Activated CD4-positive, alpha-beta T cell treated with anti-CD3 and anti-CD28 coated beads, Interleukin-10, Interleukin-2, amounts not matched to agents 100 ng/mL and 50 ng/mL, durations not matched to agents 16 hours and 8 hours (primary cell): ENCODE measurements at places on chromosomes 7 and 10.
A peak's percentile ranks its signal among the peaks of the same experiment; 100 is the strongest.

DNA sequence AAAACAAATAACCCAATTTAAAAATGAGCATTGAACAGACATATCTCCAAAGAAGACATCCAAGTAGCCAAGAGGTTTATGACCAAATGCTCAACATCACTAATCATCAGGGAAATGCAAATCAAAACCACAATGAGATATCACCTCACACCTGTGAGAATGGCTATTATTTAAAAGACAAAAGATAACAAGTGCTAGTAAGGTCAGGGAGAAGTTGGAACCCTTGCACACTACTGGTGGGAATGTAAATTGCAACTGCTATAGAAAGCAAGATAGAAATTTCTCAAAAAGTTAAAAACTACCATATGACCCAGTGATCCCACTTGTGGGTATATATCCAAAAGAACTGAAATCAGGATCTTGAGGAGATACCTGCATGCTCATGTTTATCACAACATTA is 49.5 kb downstream of the SGMS1 start:
- no peak for DNase-seq

GRCh38 chr7:4730971-4731370 is 44.5 kb upstream of the AP5Z1 start:
- DNase-seq: no peak

DNA sequence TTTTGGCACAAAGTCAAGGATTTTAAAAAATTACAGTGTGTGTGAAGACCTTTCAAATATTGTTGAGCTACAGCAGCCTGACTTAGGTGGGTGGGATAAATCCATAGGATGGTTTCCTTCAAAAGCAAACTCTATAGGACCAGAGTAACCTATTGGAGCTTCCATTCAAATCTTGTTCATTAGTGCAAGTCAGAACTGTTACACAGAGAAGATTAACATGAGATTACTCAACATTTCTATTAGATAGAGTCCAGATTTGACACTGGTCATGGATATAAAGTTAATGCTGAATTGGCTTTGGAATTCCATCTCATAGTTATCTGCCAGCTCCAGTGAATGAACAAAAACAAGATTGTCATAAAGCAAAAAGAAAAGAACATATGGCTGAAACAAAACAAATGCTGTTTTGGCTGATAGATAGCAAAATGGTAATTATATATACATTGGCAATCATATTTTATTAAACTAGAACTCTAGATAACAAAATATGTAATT is 129.6 kb upstream of the SEMA3A start:
- DNase-seq: no peak

DNA sequence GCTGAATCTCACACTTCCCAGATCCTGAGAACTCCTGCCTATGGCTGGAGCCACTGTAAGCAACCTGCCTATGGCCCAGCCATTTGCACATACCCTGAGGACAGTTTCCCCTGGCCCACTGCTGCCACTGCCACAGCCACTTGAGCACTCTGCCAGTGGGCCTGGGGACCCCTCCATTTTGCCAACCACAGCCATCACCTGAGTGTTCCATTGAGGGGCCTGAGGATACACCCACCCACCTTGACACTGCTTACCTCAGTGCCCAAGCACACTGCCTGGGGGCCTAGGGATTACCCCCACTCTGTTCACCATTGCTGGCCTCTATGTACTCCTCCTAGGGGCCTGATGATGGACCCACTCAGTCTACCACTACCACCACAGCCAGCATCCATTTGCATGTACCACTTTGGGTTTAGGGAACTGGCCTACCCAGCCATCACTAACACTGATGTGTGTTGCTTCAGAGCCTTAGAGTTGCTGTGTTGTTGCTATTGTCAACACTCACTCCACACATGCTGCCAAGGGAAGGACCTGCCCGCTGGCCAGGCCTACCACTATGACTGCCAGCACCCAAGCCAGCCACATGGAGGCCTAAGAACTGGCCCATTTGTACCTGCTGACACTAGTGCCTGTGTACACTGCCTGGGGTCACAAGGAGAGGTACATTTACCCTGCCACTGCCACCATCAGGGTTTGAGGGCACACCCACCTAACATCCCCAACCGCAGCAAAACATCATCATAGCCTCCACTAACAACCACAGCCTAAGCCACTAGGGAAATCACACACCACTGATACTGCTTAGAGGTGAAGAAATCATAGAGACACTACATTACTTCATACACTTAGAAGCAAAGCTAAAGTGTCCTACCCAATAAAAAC is 45.9 kb upstream of the ANTXRL start:
- no peak for DNase-seq

- no peak for DNase-seq
Measured at GRCh38 chr10:103574097-103575061, 80.9 kb downstream of the NEURL1 start.

GRCh38 chr7:29878081-29878688 is 71.9 kb downstream of the WIPF3 start:
- no peak for DNase-seq

DNA sequence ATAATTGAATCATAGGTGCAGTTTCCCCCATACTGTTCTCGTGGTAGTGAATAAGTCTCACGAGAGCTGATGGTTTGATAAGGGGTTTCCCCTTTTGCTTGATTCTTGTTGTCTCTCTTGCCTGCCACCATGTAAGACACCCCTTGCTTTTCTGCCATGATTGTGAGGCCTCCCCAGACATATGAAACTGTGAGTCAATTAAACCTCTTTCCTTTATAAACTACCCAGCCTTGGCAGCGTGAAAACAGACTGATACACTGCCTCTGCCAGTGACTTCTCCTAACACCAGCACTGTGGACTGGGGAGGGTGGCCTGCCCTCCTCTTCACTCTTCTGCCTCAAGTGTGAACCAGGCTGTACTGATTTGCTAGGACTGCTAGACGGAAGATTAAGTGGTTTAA is 108.6 kb downstream of the RAB11FIP2 start:
- DNase-seq: no peak

- DNase-seq: no peak
Measured at GRCh38 chr7:20597339-20597738, 18.1 kb upstream of the ABCB5 start.

GRCh38 chr7:5495581-5496375 is 72.1 kb upstream of the TNRC18 start:
- DNase-seq: no peak

DNA sequence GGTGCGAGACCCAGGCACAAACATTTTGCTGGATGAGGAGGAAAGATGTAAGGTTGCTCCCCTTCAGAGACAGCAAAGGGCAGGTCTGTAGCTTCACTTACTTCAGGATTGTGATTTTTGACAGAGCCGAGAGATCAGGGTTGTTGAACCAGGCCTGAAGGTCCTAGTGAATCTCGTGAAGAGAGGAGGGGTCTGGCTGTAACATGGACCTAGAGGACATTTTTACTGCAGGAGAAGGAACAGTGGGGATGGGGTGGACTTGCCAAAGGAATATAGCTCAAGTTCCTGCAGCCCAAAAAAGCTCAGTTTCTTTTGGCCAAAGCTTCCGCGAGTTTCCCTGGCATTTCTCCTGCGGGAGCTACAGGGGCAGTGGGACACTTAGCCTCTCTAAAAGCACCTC is 976 bp upstream of the EGFR start:
- no peak for DNase-seq

GRCh38 chr10:15344876-15345285 is 26.2 kb downstream of the FAM171A1 start:
- no peak for DNase-seq

GRCh38 chr10:12638103-12638502 is 288.8 kb downstream of the CAMK1D start:
- DNase-seq: peak; percentile 13

DNA sequence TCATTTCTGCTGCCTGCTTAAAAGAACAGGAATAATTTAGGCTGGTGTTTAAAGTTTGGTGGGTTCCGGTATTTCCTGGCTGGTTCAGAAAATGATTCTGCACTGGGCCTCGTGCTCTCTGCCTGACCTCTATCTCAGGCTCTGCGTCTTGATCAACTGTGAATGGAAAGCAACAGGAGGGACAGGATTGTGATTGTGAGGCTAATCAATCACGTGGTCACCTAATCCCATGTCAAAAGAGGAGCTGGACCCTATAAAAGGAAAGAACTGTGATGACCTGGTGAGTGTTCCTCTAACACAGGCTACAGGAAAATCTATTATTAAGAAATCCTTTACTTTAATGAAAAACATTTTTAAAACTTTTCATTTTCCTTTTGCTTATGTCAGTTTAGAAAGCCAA is at the start of gene DHX32:
DHX32 (minus strand) TSS at position 101 of the 400 bp plus-strand sequence. CDS start 468 bp downstream, outside the sequence.
- no peak for DNase-seq

DNA sequence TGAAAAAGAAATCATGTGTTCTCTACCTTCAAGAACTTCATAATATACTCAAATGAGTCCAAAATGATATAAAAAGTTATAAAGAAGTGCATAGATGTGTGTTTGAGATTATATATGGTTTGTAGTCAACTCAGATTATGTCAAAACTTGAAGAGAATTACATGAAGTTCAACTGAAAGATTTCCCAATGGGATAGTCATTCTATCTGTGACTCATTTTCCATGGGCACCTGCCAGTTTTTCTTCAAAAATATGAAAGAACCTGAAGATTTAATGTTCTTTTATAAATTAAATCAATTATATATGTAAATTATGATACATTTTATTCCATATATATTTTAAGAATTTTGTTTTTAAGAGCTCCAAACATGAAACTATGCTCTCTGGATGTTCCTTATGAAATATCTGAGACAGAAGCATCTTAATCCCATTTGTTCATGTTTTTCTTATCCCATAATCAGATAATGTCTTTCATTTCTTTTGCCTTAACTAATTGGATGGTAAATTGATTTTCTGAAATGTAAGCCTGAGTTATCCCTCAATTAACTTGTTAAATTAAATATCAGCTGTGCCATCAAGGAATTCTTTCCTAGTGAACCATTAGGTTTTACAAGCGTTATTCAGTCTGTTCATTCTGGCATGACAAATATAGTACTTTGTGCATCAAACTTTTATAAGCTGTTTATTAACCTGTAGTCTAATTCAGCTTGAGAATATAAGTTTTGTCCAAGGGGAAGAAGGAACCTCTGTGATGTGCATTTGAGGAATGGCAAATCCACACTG is 387.1 kb downstream of the IPMK start:
- DNase-seq: no peak

DNA sequence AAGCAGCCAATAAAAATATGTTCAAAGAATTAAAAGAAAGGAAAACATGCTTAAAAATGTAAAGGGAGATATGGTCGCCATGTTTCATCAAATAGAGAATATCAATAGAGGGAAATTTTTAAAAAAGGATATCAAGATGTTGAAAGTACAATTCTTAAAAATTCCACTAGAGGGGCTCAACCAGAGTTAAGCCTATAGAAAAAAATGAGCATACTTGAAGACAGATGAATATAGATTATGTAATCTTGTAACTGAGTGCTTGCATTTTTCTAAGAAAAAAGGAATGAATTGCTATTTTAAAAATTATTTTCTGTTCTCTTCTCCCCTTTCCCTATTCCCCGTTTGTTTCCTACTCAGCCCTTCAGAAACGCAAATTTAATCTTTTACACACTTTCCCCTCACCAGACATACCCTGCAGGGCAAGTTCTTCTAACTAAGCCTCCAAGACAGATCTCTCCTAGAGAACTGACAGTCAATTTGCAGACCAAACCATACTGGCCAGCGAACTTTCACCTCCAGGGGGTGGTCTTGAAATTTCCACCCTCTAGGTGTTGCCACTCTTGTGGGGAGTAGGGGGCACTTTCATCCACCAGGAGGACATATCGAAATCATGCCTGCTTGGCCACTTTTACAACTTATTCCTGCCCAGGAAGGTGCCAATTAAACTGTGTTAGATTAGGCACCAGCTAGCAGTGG is 67.7 kb downstream of the NSUN6 start:
- DNase-seq: no peak

- DNase-seq: no peak
Measured at GRCh38 chr10:66762218-66762729, 163.6 kb upstream of the LRRTM3 start.

DNA sequence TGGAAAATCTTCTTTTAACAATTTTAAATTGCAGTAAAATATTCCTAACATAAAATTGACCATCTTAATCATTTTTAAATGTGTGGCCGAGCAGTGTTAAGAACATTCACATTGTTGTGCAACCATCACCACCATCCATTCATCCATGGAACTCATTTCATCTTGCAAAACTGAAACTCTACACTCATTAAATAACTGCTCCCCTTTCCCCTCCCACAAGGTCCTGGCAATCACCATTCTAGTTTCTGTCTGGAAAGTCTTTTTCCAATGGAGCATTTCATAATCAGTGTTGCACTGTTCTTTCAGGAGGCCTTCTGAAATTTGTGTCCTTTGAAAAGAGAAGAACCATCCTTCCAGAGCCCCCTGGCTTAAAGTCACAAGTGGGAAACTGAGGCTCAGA is 233.1 kb downstream of the PLXNA4 start:
- no peak for DNase-seq

DNA sequence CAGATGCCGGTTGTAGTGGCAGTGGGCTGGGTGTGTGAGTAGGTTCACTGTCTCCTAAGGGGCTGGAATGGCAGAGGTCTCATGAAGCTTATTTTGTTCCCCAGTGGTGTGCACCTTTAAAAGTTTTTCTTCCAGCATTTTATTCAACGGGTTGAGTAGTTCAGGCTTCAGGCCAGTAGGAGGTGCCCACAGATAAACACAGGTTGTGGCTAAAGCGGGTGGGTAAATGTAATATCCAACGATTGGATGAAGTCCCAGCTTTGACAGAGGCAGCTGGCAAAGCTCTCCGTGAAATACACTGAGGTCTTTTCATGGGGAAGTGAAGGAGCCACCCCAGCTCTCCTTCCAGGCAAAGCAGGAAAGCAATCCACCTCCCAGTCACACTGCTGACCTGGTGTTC is 339.8 kb upstream of the LRRTM3 start:
- DNase-seq: no peak
